ENCODE measurements at places on chromosomes 7 and 10. TPM values are rescaled to one million over a fixed set of nuclear protein-coding genes. Genes with fewer than 3 reads are reported as not detected.

AEBP1 gene
- 90.4 TPM for total RNA-seq

LYZL1 gene
- not detected for total RNA-seq

PTPRZ1 gene
- not detected for total RNA-seq

TAS2R4 gene
- not detected for total RNA-seq

CCL24 gene
- not detected for total RNA-seq

HTR5A gene
- not detected for total RNA-seq

PTPRN2 gene
- total RNA-seq, result 1.1 TPM

SFMBT2 gene
- total RNA-seq, result 0.86 TPM

BICC1 gene
- 13.5 TPM for total RNA-seq

MYL10 gene
- total RNA-seq, result not detected

AKR1D1 gene
- not detected for total RNA-seq

WDFY4 gene
- total RNA-seq, result not detected

FKBP6 gene
- not detected for total RNA-seq

CAMK2B gene
- not detected for total RNA-seq

CDNF gene
- 0.86 TPM for total RNA-seq

VENTX gene
- not detected for total RNA-seq
